ENCODE measurements at places on chromosomes 5 and 9. TPM values are rescaled to one million over a fixed set of nuclear protein-coding genes. Genes with fewer than 3 reads are reported as not detected.

Gene BICD2
- total RNA-seq: 22.3 TPM

Gene HRH2
- total RNA-seq: 3.3 TPM

Gene FOXD4L3
- total RNA-seq: not detected

- peak overlapping the region; percentile 94 for H3K4me3 ChIP-seq
- no peak overlapping the region for H3K27ac ChIP-seq
- no peaks in the 10 kb centered on the region for H3K27me3 ChIP-seq
These were observed 2.0 kb downstream of the LARP1 start for GRCh38 chr5:154756868-154757813.

Gene EFNA5
- total RNA-seq: 19.0 TPM

- DNase-seq: no peak
- H3K4me1 ChIP-seq: no peaks in the 10 kb centered on the region
- no peak overlapping the region for H3K4me3 ChIP-seq
- no peaks in the 10 kb centered on the region for H3K36me3 ChIP-seq
- no peaks in the 10 kb centered on the region for H3K27me3 ChIP-seq
- H3K27ac ChIP-seq: no peak overlapping the region
These were observed 11.9 kb downstream of the LAMC3 start for GRCh38 chr9:131020862-131021261.

Gene PCDHGA4
- total RNA-seq: 2.3 TPM

- no peak overlapping the region for H3K4me3 ChIP-seq
- no peaks in the 10 kb centered on the region for H3K4me1 ChIP-seq
- no peak for DNase-seq
- H3K36me3 ChIP-seq: peaks cover 12% of the 10 kb centered on the region
These were observed 59.4 kb upstream of the GNA14 start for GRCh38 chr9:77707383-77708063.

- H3K4me1 ChIP-seq: peaks cover 10% of the 10 kb centered on the region
- peaks cover 23% of the 10 kb centered on the region for H3K36me3 ChIP-seq
- H3K27me3 ChIP-seq: no peaks in the 10 kb centered on the region
- no peak for DNase-seq
- H3K4me3 ChIP-seq: no peak overlapping the region
These were observed 15.8 kb upstream of the SLC35D2 start for GRCh38 chr9:96399325-96399633.

- H3K36me3 ChIP-seq: 0 out of 3 replicates have a peak, but pooled peaks cover 2% of the 10 kb centered on the region
- no peaks in the 10 kb centered on the region for H3K27me3 ChIP-seq
- no peak for DNase-seq
These were observed 17.9 kb upstream of the GDNF start for GRCh38 chr5:37857696-37858095.

DNA sequence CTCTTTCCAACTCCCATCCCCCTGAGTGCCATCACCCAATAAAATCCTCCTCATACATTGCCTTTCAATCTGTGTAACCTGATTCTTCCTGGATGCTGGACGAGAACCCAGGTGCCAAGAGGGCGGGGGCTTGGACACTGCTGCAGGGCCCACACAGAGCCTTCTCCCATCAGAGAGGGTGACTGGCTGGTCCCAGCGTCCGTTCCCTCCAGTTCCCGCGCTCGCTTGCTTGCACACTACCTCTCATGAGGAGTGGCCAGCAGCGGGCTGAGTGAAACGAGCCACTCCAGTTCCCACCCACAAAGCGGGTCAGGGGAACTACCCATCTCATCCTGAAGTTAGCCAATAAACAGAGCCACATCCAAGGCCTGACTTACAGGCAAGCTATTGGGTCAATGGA, 602.6 kb upstream of the ADAMTS16 start:
- H3K36me3 ChIP-seq: no peaks in the 10 kb centered on the region
- no peak overlapping the region for H3K4me3 ChIP-seq
- H3K27ac ChIP-seq: no peak overlapping the region
- no peaks in the 10 kb centered on the region for H3K27me3 ChIP-seq

Gene REXO4
- total RNA-seq: 35.2 TPM

- no peak overlapping the region for H3K27ac ChIP-seq
- DNase-seq: no peak
- H3K4me3 ChIP-seq: no peak overlapping the region
- no peaks in the 10 kb centered on the region for H3K4me1 ChIP-seq
- no peaks in the 10 kb centered on the region for H3K27me3 ChIP-seq
These were observed 67.2 kb downstream of the ZNF354C start for GRCh38 chr5:179127136-179128040.

GRCh38 chr5:32916648-32917047, 205.5 kb downstream of the NPR3 start:
- H3K36me3 ChIP-seq: no peaks in the 10 kb centered on the region
- H3K4me3 ChIP-seq: no peak overlapping the region
- DNase-seq: peak; percentile 57

Gene FBP2
- not detected for total RNA-seq

DNA sequence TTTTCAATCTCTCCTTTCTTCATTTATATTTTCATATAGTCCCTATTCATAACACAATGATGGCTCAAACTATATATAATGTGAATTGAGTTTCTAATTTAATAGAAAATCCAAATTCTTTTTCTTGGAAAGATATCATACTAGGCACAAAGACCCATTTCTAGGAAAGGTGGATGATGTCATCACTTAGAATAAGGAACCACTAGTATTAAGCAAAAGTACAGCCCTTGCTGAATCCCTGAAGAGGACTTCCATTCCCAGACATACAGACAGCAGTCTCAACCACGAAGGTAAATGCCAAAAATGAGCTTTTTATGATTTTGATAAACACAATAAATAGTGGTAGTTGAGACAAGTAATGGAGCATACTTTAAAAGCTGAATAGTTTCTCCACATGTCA, 210.0 kb downstream of the FBN2 start:
- no peaks in the 10 kb centered on the region for H3K27me3 ChIP-seq
- H3K4me3 ChIP-seq: no peak overlapping the region
- H3K27ac ChIP-seq: no peak overlapping the region
- no peak for DNase-seq
- peaks cover 26% of the 10 kb centered on the region for H3K36me3 ChIP-seq
- H3K4me1 ChIP-seq: no peaks in the 10 kb centered on the region

DNA sequence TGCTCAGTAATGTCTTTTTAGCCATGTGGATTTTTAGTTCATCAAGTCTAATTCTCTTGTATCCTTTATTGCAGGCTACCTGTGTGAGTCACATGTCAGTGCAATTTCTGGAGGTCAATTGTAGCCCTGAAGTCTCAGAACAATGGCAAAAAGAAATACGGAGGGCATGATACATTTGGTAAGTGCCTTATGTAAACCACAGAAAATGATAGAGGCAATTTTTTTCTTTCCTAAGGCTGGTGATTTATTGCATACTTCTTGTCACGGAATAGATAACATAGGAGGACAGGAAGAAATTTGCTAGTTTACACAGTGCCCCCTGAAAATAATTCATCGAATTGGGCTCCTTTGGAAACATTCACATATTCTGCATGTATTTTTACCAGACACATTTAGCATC, 235.9 kb downstream of the DMRTA1 start:
- H3K27me3 ChIP-seq: no peaks in the 10 kb centered on the region
- H3K4me1 ChIP-seq: no peaks in the 10 kb centered on the region
- no peak for DNase-seq

DNA sequence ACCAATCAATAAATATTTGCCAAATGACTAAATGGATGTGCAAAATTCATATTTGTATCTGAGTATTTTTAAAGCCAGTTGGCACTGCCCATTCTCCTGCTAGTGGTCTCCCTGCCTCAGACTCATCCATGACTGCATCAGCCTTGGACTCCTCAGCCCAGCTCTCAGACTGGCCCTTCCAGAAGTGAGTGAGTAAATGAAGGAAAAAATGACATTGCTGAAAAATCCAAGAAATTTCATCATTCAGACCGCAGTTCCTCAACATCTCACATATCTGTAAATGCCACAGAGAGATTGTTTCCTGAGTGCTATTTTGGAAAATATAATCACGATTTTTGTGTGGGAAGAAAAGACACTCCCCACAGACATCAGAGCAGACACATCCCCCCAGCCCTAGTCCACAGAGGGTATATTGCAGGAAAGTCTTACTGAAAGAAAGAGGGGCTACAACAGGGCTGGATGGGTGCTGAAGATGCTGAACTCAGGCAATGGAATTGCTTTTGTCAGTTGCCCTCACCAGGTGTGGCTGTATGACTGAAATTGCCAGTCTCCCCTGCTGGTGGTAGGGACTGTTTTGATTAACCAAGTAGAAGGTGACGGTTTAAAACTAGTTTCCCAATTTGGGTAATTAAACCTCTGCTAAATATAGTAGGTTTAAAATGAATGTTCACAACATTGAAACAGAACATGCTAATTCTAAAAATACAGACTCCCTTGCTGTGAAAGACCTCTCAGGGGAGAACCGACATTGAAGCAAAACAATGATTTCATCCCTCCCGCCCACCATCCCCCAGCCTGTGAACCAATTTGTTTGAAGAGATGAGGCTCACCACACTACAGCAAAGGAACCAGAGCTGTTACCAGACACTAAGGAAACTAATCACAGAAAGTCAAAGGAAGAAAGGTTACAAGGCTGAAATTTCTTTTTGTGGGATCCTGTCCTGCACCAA, 158.8 kb downstream of the DEPDC1B start:
- H3K4me1 ChIP-seq: peaks cover 2% of the 10 kb centered on the region
- H3K27ac ChIP-seq: no peak overlapping the region
- no peak overlapping the region for H3K4me3 ChIP-seq
- no peaks in the 10 kb centered on the region for H3K27me3 ChIP-seq
- no peak for DNase-seq
- H3K36me3 ChIP-seq: no peaks in the 10 kb centered on the region

- no peaks in the 10 kb centered on the region for H3K36me3 ChIP-seq
- no peak overlapping the region for H3K4me3 ChIP-seq
- no peak overlapping the region for H3K27ac ChIP-seq
These were observed 13.6 kb upstream of the IL17B start for GRCh38 chr5:149392718-149393117.

Gene ZNF474
- not detected for total RNA-seq

DNA sequence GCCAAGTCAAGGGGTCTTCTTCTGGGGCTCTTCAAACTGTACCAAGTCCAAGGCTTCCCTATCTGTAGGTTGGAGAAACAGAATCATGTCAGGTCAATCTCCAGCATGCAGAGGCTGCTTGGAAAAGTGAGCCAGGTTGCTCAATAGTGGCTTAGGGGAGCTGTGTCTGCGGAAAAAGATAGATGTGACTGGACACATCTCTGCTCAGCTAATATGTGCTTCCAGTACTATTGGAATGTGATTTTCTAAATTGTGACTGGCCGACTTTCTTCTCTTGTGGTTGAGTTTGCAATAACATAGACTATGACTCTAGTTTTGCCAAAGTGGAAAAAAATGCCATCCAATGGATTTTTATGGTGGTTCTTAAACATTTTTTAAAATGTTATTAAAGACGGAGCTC, 136.7 kb downstream of the BOD1 start:
- no peak overlapping the region for H3K27ac ChIP-seq
- H3K4me1 ChIP-seq: peaks cover 3% of the 10 kb centered on the region
- no peaks in the 10 kb centered on the region for H3K36me3 ChIP-seq
- H3K27me3 ChIP-seq: no peaks in the 10 kb centered on the region

Gene ADAMTS12
- 6.2 TPM for total RNA-seq

Gene SLC6A19
- not detected for total RNA-seq

DNA sequence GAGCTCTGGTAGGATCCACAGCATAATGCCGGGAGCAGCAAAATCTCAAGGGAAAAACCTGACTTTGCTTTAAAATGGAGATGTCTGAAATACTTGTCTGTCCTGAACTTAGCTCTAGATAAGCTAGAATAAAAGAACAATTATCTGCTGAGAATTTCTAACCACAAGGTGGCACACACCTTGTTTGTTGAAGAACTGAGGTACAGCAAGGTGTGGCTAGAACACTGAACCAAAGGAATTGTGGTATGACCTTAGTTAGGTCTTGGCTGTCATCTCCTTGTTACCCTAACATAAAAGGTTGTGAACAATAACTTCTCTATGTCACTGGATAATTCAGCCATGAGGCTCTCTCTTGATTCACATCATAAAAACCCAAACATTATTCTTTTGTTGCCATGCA, 72.3 kb upstream of the ANXA1 start:
- H3K36me3 ChIP-seq: no peaks in the 10 kb centered on the region
- H3K4me3 ChIP-seq: no peak overlapping the region
- H3K27me3 ChIP-seq: no peaks in the 10 kb centered on the region

GRCh38 chr5:73918791-73919221, 292.8 kb downstream of the ARHGEF28 start:
- H3K4me3 ChIP-seq: no peak overlapping the region
- H3K4me1 ChIP-seq: no peaks in the 10 kb centered on the region
- no peak overlapping the region for H3K27ac ChIP-seq
- no peaks in the 10 kb centered on the region for H3K27me3 ChIP-seq
- no peak for DNase-seq

Gene SFXN1
- total RNA-seq: 97.2 TPM

Gene CCDC187
- 0.07 TPM for total RNA-seq

Gene CDH6
- total RNA-seq: 10.8 TPM

DNA sequence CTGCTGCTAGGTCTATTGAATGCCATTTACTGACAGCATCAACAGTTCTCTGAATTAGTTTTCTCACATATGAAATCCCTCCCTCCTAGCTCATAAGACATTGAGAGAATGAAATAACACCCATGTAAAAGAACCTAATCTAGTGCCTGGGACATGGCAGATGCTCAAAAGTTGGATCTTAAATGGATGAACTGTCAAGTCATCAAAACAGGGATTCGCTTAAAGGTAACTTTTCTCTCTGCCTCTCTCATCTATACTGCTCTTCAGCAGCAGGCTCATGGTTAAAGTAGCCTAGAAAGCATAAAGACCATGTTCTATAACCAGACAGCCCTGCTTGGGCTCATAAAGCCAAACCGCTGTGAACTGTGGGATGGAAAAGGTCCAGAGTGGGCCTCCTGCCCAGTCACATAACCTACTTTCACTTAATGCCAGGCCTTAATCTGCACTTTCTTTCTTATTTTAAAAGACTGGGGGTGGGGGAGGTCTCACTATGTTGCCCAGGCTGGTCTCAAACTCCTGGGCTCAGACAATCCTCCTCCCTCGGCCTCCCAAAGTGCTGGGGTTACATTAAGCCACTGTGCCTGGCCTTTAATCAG, 3.7 kb downstream of the TMEM245 start:
- peaks cover 7% of the 10 kb centered on the region for H3K4me1 ChIP-seq
- no peak overlapping the region for H3K27ac ChIP-seq
- no peaks in the 10 kb centered on the region for H3K27me3 ChIP-seq
- no peak overlapping the region for H3K4me3 ChIP-seq
- peaks cover 14% of the 10 kb centered on the region for H3K36me3 ChIP-seq

- no peaks in the 10 kb centered on the region for H3K4me1 ChIP-seq
- peaks cover 5% of the 10 kb centered on the region for H3K36me3 ChIP-seq
- DNase-seq: peak; percentile 44
- H3K27ac ChIP-seq: no peak overlapping the region
- H3K27me3 ChIP-seq: no peaks in the 10 kb centered on the region
These were observed 1.3 kb upstream of the NIPBL start for GRCh38 chr5:36875051-36875789.

DNA sequence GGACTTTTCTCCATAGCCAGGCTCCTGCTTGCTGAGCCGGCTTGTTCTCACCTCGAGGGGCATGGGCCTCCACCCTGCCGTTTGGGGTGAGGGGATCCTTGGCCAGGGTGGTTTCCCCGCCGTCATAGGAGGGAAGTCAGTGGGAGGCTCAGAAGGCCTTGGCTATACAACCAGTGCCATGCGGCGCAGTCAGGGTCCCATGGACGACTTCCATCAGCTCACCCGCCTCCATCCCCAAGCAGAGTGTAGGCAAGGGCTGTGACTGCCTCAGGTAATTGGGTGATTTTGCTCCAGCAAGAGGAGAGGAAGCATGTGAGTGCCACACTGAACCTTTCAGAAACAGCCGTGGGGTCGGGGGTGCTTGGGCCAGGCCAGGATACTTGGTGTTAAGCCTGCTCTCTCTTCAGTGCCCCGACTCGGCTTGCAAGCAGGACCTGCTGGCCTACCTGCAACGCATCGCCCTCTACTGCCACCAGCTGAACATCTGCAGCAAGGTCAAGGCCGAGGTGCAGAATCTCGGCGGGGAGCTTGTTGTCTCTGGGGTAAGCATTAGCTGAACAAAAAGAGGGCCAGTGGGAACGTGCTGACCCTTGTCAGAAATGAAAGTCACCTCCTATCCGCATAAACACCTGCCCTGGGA, 57.2 kb upstream of the LRRTM2 start:
- peak; percentile 78 for DNase-seq
- no peaks in the 10 kb centered on the region for H3K27me3 ChIP-seq
- H3K36me3 ChIP-seq: peaks cover 86% of the 10 kb centered on the region

All from H9 (cell line).